ENCODE measurements at places on chromosomes 1 and 21. TPM values are rescaled to one million over a fixed set of nuclear protein-coding genes. Genes with fewer than 3 reads are reported as not detected.

The MX2 gene
- total RNA-seq = 5.4 TPM

The CD53 gene
- total RNA-seq = 7.5 TPM

The CD1D gene
- 1.4 TPM for total RNA-seq

GRCh38 chr1:24861821-24862727 is 68.0 kb downstream of the RUNX3 start:
- no peak overlapping the region for H3K27ac ChIP-seq
- H3K27me3 ChIP-seq = peaks cover 98% of the 10 kb centered on the region
- no peak for DNase-seq
- no peak overlapping the region for H3K4me3 ChIP-seq
- H3K4me1 ChIP-seq = no peaks in the 10 kb centered on the region

DNA sequence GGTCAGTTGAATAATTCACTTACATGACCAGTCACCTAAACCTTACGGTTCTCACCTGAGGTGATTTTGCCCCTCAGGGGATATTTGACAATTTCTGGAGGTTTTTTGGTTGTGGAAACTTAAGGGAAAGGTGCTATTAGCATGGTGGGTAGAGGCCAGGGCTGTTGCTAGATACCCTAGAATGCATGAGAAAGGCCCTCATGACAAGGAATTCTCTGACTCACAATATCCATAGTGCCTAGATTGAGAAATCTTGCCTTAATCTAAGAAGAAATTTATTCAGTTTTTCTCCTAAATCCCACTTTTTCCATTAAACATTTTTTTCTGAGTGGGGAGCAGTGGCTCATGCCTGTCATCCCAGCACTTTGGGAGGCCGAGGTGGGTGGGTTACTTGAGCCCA is 119.7 kb downstream of the TGFB2 start:
- no peaks in the 10 kb centered on the region for H3K27me3 ChIP-seq
- no peak overlapping the region for H3K4me3 ChIP-seq

GRCh38 chr1:58597996-58598395 is 20.9 kb upstream of the TACSTD2 start:
- H3K27ac ChIP-seq = no peak overlapping the region
- H3K4me1 ChIP-seq = peaks cover 9% of the 10 kb centered on the region
- H3K36me3 ChIP-seq = no peaks in the 10 kb centered on the region
- H3K27me3 ChIP-seq = no peaks in the 10 kb centered on the region
- no peak overlapping the region for H3K4me3 ChIP-seq

DNA sequence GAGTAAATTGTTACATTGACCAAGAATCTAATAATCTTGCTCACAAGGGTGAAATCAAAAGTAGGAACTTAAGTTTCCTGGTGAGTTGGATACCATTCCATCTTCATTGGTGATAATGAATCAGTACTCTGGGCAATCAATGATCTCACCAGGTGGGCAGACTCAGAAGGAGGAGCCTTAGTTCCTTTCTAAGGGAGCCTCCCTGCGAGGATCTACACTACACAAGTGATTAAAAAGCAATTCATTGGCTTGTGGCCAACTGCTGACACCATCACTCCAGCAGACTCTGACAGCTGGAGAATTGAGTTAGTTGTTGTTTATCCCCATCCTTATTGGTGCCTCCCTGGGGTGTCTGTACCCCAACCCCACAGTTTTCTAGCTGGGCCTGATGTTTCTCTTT is 84.1 kb upstream of the VANGL1 start:
- no peak for DNase-seq
- H3K36me3 ChIP-seq = no peaks in the 10 kb centered on the region
- peaks cover 30% of the 10 kb centered on the region for H3K27me3 ChIP-seq
- H3K4me1 ChIP-seq = no peaks in the 10 kb centered on the region
- no peak overlapping the region for H3K27ac ChIP-seq
- no peak overlapping the region for H3K4me3 ChIP-seq

- peaks cover 33% of the 10 kb centered on the region for H3K4me1 ChIP-seq
- no peaks in the 10 kb centered on the region for H3K27me3 ChIP-seq
- DNase-seq = no peak
Measured at GRCh38 chr1:11741919-11742558, 6.1 kb downstream of the AGTRAP start.
